ENCODE measurements at places on chromosomes 16 and 17. TPM values are rescaled to one million over a fixed set of nuclear protein-coding genes. Genes with fewer than 3 reads are reported as not detected.

GRCh38 chr17:60435244-60436167 lies 13.2 kb downstream of the CHCT1 start:
- peak; percentile 55 for DNase-seq

GRCh38 chr17:21211825-21212479 lies 2.0 kb downstream of the TMEM11 start:
- no peak for DNase-seq

DNA sequence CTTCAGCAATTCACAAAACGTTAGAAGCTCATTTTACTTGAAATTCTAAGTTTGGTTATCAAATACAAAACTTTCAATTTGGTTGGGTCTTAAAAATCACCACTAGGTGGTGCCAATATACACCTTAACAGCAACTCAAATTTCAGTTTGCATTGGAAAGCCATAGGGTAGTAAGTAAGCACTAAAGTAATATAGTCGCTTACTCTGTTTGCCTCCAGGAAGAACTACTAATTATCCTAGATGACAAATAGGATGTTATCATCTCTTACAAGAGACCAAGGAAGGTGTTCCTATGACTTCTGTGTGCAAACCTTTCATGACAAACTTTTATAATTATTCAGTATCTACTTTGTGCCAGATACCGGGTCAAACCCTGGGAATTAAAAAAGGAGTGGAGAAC lies 93.3 kb downstream of the MYO1D start:
- no peak for DNase-seq

- no peak for DNase-seq
Measured at GRCh38 chr17:66789093-66789492, 45.8 kb upstream of the CACNG5 start.

DNA sequence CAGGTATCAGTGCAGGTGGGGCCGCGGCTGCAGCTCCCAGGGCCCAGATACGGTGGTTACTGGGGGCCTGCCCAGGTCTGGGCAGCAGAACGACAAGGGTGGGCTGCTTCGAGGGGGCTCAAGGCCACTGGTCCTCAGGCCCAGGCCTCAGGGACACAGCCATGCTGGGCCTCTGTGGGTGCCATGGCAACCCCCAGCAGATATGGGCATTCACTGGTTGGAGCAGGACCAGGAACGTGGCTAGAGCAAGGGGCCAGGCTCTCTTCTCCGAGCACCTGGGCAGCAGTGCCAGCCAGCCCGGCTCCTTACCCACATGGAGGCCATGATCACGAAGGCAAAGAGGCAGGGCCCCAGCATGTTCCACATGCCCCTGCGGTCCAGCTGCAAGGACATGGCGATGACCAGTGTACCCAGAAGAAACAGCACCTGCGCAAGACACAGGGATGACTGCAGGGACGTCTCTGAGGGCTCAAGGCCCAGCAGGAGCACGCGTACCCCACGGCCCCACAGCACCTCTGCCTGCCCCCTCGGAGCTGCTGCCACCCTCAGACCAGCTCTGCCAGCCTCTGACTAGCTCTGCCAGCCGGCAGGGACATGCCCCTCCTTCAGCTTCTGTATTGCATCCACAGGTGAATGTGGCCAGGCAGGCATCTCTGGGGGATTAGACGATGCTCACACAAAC lies 2.1 kb upstream of the MRPL28 start:
- DNase-seq, result no peak

GRCh38 chr16:20364051-20364450 lies 11.5 kb upstream of the UMOD start:
- DNase-seq, result no peak

DNA sequence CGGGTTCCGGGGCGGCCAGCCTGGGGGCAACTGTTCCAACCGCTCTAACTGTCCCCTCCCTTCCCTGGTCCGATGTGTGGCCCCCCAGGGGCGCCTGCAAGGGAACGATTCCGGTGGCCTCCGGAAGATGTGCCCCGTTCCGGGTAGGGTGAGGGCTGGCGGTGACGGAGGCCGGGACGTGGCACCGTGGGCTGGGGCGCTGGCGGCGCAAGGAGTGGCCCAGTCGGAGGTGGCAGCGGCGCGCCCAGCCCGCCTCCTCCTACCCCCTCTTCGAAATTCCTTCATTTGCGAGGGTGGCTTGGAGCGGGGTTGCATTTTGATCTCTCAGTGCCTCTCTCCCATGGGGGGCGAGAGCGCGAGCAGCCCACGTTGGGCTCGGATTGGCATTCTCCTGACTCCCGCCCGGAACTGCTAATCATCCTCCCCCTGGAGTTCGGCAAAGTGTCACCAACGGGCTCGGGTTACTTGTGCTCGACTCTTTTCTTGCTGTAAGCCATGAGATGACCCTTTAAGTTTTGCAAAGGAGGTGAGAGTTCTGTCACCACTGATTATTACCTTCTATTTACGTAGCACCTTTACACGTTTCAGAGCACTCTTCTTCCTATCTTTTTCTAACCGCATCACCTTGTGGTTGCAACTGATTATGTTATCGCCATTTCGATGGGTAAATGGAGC lies 622 bp downstream of the NDEL1 start:
- DNase-seq, result peak; percentile 70

DNA sequence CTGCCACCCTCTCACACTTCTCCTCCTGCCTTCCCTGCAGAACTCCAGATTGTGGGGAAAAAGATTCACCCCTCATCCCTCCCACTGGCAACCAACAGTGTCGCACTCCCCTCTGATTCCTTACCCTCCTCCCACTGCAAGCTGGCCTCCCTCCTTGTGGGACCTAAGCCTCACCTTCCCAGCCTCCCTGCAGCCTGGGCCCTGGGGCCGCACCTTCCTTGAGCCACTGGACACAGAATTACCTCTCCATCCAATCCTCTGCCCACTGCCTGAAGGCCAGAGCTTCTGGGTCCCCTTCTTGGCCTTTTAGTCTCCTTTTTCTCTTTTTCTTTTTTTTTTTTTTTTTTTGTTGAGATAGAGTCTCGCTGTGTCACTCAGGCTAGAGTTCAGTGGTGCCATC lies 33.9 kb downstream of the NGFR start:
- DNase-seq, result no peak

DNA sequence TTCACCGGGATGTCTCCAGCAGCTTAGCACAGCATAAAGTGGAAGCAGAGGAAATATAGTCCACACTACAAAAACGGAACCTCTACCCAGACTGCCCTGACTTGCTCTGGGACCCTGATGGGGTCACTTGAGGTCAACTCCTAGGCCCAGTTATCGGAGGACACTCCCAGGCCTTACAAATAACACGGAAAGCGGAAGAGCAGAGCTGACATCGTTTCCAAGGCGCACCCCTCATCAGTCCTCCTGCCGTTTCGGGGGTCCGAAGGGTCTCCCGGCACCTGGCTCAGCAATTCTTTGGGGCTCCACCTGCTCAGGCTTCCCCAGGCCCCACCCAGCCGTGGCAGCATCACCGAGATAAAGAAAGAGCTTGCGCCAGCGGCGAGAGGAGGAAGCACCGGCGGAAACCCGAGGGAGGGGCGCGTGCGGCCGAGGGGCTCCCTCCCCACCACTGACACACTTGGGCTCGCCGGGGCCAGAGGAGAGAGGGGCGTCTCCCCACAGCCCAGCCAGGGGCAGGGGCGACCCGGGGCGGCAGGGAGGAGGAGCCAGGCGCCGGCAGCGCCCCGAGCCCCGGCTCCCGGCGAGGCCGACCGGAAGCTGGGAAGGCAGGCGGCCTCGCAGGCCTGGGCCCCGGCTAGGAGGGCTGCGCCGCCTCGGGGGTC lies 727 bp downstream of the CORO7 start:
- no peak for DNase-seq

DNA sequence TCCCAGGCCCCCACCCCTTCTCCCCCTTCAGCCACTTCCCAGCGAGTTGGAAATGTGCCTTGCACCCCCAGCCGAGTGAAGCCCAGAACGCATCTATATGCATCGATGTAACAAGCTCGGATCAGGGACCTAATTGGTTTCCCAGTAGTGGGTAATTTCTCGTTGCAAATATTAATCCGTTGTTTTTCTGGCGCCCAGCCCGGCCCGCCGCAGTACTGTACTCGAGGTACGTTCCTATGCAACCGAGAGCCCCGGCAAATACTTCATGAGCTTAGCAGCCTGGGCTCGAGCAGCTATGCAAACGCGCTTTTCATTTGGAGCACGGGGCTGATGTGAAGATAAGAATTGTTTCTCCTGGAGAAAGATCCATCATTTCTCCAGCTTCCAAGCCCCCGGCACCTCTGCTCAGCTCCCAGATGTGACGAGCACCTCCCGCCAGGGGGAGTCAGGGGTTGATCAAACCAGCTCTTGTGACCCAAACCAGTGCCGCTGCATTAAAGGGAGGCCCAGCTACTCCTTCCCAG lies 229.8 kb downstream of the KATNIP start:
- no peak for DNase-seq

DNA sequence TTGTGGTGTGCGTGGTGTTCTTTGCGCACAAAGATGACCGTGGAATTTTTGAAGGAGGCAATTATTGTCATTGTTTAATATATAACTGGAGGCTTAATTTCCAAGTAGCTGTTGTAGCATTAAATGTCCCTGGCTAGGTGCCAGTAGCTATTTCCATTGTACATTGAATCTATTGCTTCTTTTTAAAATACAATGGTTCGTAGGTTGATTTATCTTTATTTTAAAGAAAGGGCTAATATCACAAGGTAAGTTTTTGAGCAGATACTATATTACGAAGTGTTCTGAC lies 127.1 kb downstream of the RPTOR start:
- no peak for DNase-seq

GRCh38 chr17:41687828-41688640 lies 651 bp upstream of the EIF1 start:
- peak; percentile 51 for DNase-seq

The ATP2A3 gene
- 4.4 TPM for total RNA-seq

The MLKL gene
- 6.8 TPM for total RNA-seq

The SLC47A2 gene
- total RNA-seq, result 42.6 TPM

The CLEC3A gene
- total RNA-seq, result not detected

The ST6GALNAC1 gene
- total RNA-seq, result 0.76 TPM

The TELO2 gene
- 56.0 TPM for total RNA-seq

The CD7 gene
- 0.48 TPM for total RNA-seq
